HEK293T (cell line): ENCODE measurements at places on chromosomes 1 and 21.

- no peak for DNase-seq
Observed at GRCh38 chr1:223659711-223660110, 5.8 kb downstream of the CAPN8 start.

GRCh38 chr1:185598332-185598731, 135.9 kb upstream of the HMCN1 start:
- no peak for DNase-seq

DNA sequence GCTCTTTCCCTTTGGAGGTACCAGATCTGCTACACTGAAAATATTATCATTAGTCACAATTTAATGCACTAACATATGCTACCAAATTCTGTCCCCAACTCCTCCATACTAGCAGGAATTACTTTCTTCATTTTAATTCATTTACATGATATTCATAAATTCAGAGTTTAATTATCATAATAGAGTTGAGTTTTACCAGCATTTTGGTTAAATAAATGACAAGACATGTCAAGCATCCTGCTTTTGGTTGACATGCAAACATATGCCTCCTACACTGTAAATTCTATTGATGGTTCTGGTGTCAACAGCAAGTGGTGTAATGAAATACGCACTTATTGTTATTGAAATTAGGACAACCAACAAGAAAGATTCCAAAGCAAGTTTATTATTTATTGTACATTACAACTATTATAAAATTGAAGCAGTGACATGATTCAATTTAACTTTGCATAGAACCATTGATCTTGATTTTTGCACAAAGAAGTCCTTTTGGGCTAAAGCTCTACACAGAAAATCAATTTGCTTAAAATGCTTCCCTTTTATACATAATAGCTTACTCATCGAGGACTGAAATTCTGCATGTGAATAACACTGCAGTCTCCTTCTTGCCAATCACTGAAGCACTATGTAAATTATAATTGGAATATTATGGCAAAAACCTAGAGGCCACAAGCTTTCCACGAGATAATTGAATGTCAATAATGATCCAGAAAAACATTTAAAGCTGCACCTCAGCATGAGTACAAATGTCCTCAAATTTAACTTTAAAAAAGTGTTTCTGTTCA, 728.6 kb upstream of the ADGRL2 start:
- no peak for DNase-seq

DNA sequence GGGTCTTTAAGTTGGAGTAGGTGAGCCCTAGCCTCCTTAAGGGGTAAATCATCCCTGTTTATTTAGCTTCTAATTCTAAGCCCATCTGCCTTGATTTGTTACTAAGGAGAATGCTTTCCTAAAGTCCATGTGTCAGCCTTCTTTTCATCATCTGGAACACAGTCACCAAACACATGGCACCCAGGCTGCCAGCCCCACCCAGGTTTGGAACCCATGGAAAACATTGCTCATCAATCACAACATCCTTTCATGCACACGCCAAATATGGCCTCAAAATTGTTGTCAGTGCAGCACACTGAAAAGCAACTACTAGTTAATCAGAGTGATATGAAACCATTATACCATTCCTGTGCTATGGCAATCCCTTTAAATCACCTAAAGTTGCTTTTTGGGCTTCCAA, 386.7 kb upstream of the ESRRG start:
- no peak for DNase-seq

- DNase-seq, result no peak
Observed at GRCh38 chr1:209105701-209106100, 477.8 kb upstream of the CAMK1G start.

DNA sequence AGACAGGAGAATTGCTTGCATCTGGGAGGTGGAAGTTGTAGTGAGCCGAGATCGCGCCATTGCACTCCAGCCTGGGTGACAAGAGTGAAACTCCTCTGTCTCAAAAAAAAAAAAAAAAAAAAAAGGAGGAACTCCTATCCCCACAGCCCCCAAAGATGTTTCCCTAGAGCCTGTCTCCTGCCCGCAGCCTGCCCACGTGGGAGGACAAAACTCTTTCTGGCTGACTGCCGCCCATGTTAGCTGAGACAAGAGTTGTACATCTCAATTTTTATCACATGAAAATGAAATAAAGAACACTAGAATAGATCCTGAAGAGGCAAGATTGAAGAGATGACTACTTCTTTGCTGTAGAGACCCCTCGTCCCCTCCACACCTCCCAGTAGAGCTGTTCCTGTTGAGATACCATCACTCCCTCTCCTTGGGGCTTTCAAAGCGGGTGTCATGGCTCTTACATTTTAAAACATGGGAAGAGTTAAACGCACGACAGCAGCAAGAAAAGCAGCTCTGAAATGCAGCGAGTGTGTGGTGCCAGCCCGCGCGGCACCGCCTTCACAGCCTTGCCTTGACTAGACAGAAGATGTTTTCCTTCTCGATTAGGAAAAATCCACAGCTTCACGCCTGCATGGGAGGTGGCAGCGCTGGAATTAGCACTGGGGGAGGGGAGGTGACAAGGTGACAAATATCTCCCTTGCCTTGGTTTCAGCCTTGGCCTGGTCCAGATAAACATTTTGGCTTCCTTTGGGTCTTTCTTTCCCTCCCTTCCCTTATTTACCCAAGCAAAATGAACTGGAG, 253.4 kb upstream of the CSF3R start:
- DNase-seq, result no peak

DNA sequence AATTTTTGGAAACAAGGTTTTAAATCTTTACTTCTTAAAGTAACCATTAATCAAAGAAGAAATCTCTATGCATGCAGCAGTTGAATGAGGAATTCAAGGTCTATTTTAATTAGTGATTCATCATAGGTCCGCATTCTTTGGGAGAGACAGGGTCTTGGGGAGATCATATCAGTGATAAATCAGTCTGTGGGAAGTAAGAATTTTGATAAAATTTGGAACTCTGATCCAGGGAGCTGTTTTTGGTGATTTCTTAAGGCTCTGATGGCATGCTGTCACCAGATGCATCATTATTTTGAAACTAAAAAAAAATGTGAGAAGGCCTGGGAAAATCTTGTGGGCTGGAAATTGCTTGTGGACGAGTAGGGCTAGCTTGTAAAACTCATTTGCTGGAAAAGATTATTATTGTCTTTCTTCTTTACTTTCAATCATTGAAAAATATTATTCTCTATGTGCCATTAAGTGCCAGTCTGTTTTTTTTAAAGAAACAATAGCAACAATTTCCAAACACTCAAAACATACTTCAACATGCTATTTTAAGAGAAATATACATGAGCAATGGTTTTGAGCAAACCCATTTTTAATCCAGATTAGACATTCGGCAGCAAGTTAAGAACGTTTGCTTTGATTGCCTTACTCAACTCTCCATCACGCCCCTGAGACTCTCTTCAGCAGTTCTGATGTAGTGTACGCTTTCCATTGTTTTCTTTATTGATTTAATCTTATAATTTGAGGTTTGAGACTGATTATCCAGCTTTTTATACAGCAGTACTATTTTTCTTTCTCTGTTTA, 62.6 kb downstream of the ZBTB18 start:
- DNase-seq, result no peak

- no peak for DNase-seq
Observed at GRCh38 chr1:31214316-31215064, 25.2 kb downstream of the NKAIN1 start.

DNA sequence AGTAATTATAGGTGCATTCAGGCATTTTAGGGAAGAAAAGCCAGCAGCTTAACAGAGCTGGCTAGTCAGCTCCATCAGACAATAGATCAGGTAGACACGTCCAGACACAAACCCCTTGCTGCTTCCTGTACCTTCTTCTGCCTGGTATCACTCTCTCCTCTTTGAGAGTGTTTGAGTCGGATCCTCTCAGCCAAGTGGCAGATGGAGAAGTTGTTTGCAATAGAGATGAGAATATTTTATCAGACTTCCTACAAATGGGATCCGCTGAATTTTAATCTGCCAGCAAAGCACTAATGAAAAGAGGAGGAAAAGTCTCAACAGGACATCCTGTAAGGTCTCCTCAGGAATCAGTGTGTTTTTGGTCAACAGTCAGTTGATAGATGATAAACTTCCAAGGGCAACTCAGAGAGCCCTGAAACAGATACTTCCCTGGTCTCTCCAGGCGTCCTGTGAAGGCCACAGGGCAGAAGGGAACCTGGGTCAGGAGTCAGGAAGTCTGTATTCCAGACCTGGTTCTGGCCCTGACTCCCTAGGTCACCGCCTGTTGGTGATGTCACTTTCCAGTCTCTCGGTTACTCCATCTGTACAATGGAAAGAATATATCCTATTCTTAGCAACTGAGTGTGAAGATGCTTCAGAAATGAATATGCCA, 62.1 kb upstream of the PROX1 start:
- no peak for DNase-seq

GRCh38 chr21:35159881-35160280, 110.8 kb upstream of the RUNX1 start:
- no peak for DNase-seq

DNA sequence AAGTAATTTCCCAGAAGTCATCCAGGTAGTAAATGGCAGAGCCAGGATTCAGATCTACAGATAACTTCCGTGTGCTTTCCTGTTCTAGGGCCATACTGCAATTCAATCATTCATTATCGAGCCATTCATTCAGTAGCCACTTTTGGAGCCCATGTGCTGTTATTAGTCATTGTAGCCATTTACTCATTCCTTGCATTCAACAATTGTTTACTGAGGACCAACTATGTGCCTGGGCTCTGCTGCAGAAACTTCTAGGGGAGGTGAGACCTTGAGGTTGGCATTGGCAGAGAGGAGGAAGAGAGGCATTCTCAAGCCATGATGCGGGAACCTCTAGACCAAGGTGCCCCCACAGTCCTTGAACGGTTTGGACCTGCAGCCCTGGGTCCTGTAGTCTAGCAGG, 27.9 kb downstream of the EPHB2 start:
- DNase-seq, result no peak

GRCh38 chr1:217032715-217033367, 309.6 kb upstream of the ESRRG start:
- no peak for DNase-seq

DNA sequence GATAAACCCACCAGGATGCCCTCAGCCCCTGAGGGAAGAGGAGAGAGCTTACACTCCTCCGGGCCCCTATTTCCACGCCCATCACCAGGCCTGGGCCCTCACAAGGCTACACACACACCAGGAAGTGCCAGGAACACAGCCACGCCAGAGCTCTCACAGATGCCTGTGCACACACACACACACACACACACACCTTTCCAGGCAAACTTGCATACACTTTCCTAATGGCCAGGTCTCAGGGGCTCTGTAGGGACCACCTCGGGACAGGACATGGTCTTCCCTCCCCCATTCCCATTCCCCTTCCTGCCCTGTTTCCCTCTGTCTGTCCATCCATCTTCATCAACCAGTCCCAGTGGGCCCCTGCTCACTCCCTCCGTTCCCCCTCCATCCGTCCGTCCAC, 9.7 kb upstream of the EPHA2 start:
- no peak for DNase-seq

GRCh38 chr1:116243333-116244054, 129.6 kb upstream of the ATP1A1 start:
- no peak for DNase-seq

DNA sequence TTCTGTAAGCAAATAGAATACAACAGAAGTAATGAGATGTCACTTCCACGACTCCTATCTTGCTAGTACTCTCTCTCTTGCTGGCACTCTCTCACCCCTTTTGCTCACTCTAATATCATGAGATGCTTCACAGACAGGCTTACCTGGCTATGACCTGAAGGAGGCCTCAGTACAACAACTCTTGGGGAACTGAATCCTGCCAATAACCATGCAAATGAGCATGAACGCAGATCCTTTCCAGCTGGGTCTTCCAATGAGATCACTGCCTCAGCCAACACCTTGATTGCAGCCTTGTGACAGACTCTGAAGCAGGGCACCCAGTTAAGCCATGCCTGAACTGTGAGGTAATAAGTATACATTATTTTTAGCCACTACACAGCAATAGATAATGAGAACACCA, 53.1 kb upstream of the ADAR start:
- DNase-seq, result no peak

- no peak for DNase-seq
Observed at GRCh38 chr1:111649227-111649626, 29.6 kb downstream of the RAP1A start.

DNA sequence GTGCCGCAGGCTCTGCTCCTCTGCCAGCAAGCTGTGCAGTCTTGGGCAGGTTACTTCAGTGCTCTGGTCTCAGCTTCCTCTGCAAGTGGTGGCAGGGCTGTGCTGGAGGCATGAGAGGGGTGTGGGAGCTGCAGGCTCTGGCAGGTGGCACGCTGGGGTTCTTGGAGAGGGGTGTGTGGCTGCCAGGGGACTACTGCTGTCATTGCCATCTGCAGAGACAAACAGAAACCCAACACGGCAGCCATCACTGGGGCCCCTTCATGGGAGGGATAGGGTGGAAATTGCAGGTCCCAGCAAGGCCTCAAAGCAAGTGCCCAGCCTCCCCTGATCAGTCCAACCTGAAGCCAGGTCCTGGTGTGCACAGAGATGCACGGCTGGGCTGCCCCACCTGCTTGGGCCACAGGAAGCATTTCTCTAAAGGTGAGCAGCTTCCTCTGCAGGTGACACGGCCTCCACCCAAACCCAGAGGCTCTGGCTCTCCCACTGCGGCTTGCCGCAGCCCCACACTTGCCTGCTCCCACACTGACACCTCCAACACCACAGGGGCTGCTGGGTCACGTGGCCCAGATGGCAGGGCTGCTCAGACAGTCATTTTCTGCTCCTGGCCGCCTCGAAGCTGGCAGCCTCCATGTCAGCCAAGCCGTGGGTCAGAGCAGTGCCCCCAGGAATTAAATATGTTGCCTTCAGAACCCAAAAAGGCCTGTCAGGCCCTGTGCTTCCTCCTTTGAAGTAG, 4.1 kb upstream of the COL6A2 start:
- DNase-seq, result no peak

GRCh38 chr1:152034324-152034653, 2.5 kb downstream of the S100A11 start:
- no peak for DNase-seq

GRCh38 chr1:59005491-59006288, 221.8 kb upstream of the JUN start:
- no peak for DNase-seq

- peak; percentile 61 for DNase-seq
Observed at GRCh38 chr1:27416387-27417111, 24.1 kb downstream of the GPR3 start.

GRCh38 chr1:108813326-108813725, 43.6 kb downstream of the AKNAD1 start:
- no peak for DNase-seq

DNA sequence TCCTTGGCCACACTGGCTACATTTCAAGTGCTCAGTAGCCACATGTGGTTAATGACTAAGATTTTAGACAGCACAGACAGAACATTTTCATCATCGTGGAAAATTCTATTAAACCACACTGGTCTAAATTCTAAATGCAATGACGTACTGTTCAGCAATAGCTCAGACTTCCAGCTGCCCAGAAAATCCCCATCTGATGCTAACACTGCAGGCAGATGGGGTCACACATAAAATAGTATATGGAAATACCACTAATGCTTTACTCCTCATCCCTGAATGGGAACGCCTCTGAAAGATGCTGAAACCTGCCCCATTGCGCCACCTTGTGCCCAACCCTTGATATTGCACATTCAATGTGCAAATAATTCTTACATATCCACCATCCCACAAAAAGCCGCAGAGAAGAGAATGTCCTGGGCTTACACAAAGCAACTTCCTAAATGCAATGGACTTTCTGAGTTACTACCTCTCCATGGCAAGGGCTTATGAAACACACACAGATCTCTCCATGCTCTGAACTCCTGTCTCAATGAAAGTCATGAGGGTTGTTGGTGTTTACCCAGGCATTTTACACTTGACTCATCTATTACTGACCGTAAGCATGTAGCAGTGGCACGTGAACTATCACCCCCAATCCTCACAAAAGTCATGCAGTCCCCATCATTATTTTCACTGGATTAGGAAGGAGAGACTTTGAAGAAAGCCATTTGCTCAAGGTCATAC, 20.3 kb upstream of the SLC5A9 start:
- DNase-seq, result peak; percentile 68

GRCh38 chr21:35529171-35529863, 480.2 kb upstream of the RUNX1 start:
- DNase-seq, result no peak
